ENCODE measurements at places on chromosomes 5 and 9.

GRCh38 chr5:16144416-16144815 lies 35.2 kb downstream of the MARCHF11 start:
- DNase-seq: no peak
- no peaks in the 10 kb centered on the region for H3K4me1 ChIP-seq
- no peak overlapping the region for H3K27ac ChIP-seq
- no peak overlapping the region for H3K4me3 ChIP-seq
- no peaks in the 10 kb centered on the region for H3K36me3 ChIP-seq
- no peaks in the 10 kb centered on the region for H3K27me3 ChIP-seq

GRCh38 chr9:79287708-79288290 lies 284.0 kb upstream of the TLE4 start:
- H3K4me3 ChIP-seq: no peak overlapping the region
- H3K27me3 ChIP-seq: no peaks in the 10 kb centered on the region
- no peaks in the 10 kb centered on the region for H3K4me1 ChIP-seq
- no peaks in the 10 kb centered on the region for H3K36me3 ChIP-seq

DNA sequence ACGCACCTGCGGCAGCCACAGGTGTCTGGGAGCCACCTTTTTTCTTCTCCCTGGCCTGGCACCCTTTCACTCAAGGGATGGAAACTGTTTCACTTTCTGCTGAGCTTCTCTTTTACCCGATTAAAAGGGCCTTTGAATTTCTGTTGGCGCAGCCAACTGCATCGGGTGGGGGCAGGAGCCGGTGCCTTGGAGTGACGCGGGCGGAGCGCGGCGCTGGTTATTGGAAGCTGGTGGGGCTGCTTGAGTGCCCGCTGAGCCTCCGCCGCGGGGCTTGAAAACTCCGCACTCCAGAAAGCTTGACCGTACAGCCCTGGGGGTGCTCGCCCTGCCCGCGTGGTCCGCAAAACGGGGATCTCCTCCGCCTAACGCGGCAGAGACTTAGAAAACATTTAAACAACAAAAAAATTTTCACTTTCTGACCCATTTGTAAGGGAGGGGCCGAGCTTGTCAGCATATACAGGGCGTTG lies 52.0 kb upstream of the TJP2 start:
- peaks cover 8% of the 10 kb centered on the region for H3K27me3 ChIP-seq
- peak overlapping the region; percentile 76 for H3K4me3 ChIP-seq
- peaks cover 8% of the 10 kb centered on the region for H3K4me1 ChIP-seq
- peak; percentile 86 for DNase-seq
- peak overlapping the region; percentile 38 for H3K27ac ChIP-seq

DNA sequence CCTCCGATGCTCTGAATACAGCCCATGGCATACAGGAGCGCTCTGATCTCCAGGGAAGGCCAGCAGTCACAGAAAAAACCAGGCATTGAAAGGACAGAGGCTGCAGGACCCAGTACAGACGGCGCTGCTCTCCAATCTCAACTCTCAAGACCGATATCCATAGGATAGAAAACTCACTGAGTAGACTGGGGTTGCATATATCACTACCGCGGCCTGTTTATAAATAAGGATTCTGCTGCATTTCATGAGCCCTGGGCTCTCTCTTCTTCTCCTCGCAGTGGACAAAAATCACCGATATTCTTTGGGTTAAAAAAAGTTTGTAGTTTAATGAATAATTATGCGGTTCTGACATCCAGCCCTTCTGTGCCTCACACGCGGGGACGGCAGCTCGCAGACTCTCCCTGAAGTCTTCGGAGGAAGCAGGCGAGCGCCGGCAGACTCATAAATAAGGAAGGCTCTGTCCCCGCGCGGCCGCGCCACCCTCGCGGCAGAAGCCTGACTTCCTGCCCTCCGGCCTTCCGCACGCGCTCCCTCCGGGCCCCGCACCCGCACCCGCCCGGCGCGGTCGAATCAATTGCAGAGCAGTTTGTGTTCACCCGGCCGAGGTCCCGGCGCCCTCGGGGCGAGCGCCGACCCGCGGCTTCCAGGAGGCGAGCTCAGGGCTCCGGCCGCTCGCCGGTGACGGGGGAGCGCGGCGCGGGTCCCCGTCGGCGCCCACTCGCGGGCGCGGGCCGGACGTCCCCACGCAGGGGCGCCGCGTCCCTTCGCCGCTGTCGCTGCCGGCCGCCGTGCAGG lies at the start of gene FAM78A:
Gene FAM78A, minus strand, starts transcription at position 417 of the 795 bp plus-strand sequence. Its CDS starts 331 bp downstream, at position 86.
- no peaks in the 10 kb centered on the region for H3K36me3 ChIP-seq
- peak; percentile 61 for DNase-seq
- peak within 1 kb of the TSS; percentile 84 for H3K27ac ChIP-seq
- peak within 1 kb of the TSS; percentile 93 for H3K4me3 ChIP-seq
- H3K4me1 ChIP-seq: peaks cover 22% of the 10 kb centered on the region

- H3K4me3 ChIP-seq: no peak overlapping the region
- no peaks in the 10 kb centered on the region for H3K4me1 ChIP-seq
- peaks cover 15% of the 10 kb centered on the region for H3K27me3 ChIP-seq
- H3K36me3 ChIP-seq: no peaks in the 10 kb centered on the region
- no peak overlapping the region for H3K27ac ChIP-seq
These were observed 261.1 kb upstream of the IRX4 start for GRCh38 chr5:2143646-2144353.

- no peaks in the 10 kb centered on the region for H3K27me3 ChIP-seq
- no peak for DNase-seq
- no peak overlapping the region for H3K4me3 ChIP-seq
These were observed 298.1 kb downstream of the SLF1 start for GRCh38 chr5:94916619-94917018.

GRCh38 chr9:91078369-91078695 lies 276.7 kb downstream of the SYK start:
- H3K4me1 ChIP-seq: peaks cover 7% of the 10 kb centered on the region
- DNase-seq: no peak
- no peaks in the 10 kb centered on the region for H3K36me3 ChIP-seq
- H3K4me3 ChIP-seq: no peak overlapping the region
- H3K27ac ChIP-seq: no peak overlapping the region

- H3K27me3 ChIP-seq: no peaks in the 10 kb centered on the region
- DNase-seq: no peak
- no peak overlapping the region for H3K27ac ChIP-seq
- H3K4me3 ChIP-seq: no peak overlapping the region
- peaks cover 31% of the 10 kb centered on the region for H3K4me1 ChIP-seq
These were observed 16.7 kb upstream of the HSPB3 start for GRCh38 chr5:54438620-54439389.

GRCh38 chr5:95936812-95937397 lies 24.7 kb downstream of the ELL2 start:
- no peaks in the 10 kb centered on the region for H3K27me3 ChIP-seq
- H3K27ac ChIP-seq: no peak overlapping the region
- no peak for DNase-seq

GRCh38 chr5:67042176-67043003 lies 154.2 kb downstream of the CD180 start:
- no peak overlapping the region for H3K4me3 ChIP-seq
- H3K27ac ChIP-seq: no peak overlapping the region
- no peaks in the 10 kb centered on the region for H3K4me1 ChIP-seq
- no peaks in the 10 kb centered on the region for H3K36me3 ChIP-seq
- no peaks in the 10 kb centered on the region for H3K27me3 ChIP-seq
- DNase-seq: no peak

GRCh38 chr5:113969901-113970300 lies 392.0 kb upstream of the KCNN2 start:
- no peak overlapping the region for H3K4me3 ChIP-seq
- H3K27me3 ChIP-seq: no peaks in the 10 kb centered on the region
- H3K36me3 ChIP-seq: no peaks in the 10 kb centered on the region
- H3K4me1 ChIP-seq: no peaks in the 10 kb centered on the region
- no peak for DNase-seq

DNA sequence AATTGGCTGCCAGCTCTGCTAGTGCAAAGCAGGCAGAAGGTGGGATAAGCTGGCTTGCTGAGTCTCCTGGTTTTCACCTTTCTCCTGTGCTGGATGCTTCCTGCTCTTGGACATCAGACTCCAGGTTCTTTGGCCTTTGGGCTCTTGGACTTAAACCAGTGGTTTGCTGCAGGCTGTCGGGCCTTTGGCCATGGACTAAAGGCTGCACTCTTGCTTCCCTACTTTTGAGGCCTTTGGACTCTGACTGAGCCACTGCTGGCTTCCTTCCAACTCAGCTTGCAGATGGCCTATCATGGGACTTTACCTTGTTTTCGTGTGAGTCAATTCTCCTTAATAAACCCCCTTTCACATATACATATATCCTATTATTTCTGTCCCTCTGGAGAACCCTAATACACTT lies 1293.9 kb upstream of the CDH6 start:
- H3K27me3 ChIP-seq: no peaks in the 10 kb centered on the region
- H3K4me1 ChIP-seq: no peaks in the 10 kb centered on the region
- no peak overlapping the region for H3K27ac ChIP-seq
- no peak for DNase-seq
- H3K4me3 ChIP-seq: no peak overlapping the region

DNA sequence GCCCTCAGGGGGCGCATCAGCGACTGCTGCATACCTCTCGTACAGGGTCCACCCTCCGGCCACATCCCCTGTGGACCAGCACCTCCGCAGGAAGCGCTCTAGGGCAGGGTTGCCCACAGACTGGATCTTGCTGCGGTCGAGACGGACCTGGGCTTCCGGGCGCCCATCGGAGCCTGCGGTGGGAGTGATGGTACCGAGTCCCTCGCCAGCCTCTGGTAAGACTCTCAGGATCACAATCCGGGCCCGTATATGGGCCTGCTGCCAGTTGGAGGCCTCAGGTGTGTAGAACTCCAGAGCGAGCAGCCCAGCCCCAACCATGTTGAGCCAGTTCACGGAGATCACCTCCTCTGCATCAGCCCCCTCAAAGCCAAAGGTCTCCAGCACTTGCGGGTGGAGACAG lies 323.0 kb downstream of the ANXA1 start:
- H3K36me3 ChIP-seq: no peaks in the 10 kb centered on the region
- DNase-seq: no peak
- no peak overlapping the region for H3K27ac ChIP-seq
- no peaks in the 10 kb centered on the region for H3K27me3 ChIP-seq

DNA sequence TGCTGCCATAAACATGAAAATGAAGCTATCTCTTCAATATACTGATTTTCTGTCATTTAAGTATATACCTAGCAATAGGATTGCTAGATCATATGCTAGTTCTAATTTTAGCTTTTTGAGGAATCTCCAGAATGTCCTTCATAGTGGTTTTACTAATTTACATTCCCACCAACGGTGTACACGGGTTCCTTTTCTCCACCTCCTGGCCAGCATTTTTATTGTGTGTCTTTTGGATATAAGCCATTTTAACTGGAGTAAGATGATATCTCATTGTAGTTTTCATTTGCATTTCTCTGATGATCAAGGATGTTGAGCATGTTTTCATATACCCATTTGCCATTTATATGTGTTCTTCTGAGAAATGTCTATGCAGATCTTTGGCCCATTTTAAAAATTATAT lies 446.5 kb downstream of the GABRG2 start:
- no peaks in the 10 kb centered on the region for H3K36me3 ChIP-seq
- DNase-seq: no peak
- no peaks in the 10 kb centered on the region for H3K4me1 ChIP-seq
- no peak overlapping the region for H3K4me3 ChIP-seq
- no peaks in the 10 kb centered on the region for H3K27me3 ChIP-seq
- no peak overlapping the region for H3K27ac ChIP-seq
